HCT116 (cell line): ENCODE measurements at places on chromosomes 12 and 14.

DNA sequence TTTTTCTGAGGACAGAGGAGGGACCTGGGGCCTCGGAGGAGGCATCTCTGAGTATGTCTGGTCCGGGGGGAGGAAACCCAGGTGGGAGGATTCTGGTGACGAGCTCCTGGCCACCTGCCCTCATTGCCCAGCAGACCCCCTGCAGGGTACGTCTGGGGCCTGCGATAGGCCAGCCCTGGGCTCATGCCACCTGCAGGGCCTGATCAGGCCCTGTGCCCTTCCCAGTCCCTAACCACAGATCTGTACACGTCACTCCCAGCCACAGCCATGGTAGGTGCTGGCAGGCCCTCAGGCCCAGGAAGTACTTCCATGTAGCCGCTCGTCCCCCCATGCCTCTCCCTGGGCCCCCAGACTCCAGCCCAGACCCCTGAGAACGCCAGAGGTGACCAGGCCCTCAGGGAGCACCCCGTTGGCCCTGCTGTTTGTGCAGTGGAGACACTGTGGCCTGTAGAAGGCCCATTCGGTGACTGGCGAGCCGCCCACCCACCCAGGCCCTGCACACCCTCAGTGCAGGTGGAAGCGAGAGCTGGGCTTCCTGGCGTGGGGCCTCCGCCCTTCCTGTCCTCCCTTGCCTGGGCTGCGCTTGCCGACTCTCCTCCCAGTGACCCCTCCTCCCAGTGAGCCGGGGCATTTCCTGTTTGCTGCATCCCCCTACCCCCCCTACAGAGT lies 5.7 kb downstream of the INF2 start:
- no peak for DNase-seq

- no peak for DNase-seq
Observed at GRCh38 chr12:77435446-77436091, 370.2 kb upstream of the E2F7 start.

GRCh38 chr14:28515571-28515970 lies 251.0 kb upstream of the FOXG1 start:
- no peak for DNase-seq

DNA sequence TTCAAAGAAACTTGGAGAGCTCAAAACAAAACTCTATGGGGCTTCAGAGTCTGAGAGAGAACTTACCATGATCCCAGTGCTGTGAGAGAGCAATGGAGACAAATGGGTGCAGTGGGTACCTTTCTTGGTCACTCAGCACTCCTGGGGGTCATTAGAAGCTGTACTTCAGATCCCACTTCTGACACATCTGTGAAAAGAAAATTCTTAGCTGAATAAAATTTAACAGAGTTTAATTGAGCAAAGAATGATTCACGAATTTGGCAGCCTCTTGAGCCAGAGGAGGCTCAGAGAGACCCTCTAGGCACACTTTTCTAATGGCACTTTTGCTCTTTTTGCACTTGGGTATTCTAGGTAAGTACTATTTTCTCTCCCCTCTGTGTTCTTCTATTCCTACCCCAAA lies 96.8 kb upstream of the SYT10 start:
- no peak for DNase-seq

DNA sequence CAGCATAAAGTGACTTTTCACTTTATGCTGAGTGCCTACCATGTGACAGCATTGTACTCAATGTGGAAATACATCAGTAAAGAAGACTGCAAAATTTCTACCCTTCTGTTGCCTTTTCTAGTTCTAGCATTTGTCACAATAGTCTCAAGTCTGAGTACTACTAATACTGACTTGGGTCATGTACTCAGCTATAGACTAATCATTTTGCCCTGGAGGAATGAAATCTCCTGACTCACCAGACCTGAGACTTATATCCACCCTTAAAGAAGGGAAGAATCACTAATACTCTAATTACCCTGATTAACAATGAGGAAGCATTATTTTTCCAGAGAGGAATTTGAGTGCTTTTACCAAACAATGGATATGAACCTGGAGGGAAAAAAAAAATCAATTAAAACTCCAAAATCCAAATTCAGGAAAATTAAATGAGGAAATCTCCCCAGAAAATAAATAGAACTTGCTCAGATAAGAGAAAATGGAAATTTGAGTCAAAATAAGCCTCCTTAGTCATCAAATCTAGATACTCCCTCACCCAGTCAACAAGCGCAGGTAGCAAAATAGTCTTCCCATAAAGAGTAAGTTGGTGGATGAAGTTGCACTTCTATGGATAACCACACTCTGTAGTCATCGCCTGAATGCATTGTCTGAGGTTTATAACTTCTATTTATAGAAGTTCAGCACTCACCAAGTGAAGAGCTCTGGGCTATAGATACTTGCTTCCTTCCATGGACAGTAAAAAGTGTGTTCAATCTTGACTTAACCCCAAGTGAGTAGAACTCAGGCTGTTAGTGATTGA lies 386.6 kb downstream of the SYT1 start:
- DNase-seq = no peak

GRCh38 chr12:13539051-13539450 lies 342.5 kb downstream of the EMP1 start:
- DNase-seq = no peak

GRCh38 chr14:39740454-39740853 lies 308.2 kb upstream of the FBXO33 start:
- no peak for DNase-seq

DNA sequence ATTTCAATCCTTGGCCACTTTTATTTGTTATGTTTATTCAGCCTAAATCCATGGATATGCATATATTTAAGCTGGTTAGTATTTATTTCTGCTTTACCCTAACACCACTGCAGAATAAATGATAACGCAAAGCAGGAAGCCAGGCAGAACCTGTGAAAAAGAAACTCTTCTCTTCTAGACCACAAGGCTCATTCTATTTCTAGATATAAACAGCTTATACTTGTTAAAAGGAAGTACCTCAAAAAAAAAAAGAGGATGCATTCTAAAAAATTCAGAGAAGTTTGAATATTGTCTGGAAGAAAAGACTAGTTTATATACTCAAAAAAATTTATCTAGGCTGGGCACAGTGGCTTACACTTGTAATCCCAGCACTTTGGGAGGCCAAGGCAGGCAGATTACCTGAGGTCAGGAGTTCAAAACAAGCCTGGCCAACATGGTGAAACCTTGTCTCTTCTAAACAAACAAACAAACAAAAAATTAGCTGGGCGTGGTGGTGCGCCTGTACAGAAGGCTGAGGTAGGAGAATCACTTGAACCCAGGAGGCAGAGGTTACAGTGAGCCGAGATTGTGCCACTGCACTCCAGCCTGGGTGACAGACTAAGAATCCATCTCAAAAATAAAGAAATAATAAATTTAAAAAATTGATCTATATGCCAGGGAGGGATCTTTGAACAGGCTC lies 55.8 kb downstream of the GALNT4 start:
- no peak for DNase-seq

DNA sequence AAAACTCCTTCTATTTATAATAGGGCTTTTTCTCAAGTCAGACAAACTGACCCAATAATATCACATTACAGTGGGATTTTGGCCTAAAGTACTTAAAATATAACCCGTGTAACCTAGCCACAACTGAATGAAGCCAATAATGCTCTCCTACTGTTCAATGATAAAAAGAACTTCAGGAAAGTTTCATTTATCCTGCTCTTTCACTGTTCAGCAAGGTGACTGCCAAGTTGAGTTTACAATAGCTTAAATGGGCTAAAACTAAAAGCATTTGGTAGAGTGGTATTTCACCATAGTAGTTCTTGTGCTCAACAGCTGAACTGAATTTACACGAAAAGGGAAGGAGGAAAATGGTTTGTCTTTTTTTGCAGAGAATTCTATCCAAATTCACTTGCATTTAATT lies 49.8 kb downstream of the CNTN1 start:
- DNase-seq = no peak

- DNase-seq = no peak
Observed at GRCh38 chr14:69850086-69850735, 29.0 kb upstream of the SMOC1 start.

DNA sequence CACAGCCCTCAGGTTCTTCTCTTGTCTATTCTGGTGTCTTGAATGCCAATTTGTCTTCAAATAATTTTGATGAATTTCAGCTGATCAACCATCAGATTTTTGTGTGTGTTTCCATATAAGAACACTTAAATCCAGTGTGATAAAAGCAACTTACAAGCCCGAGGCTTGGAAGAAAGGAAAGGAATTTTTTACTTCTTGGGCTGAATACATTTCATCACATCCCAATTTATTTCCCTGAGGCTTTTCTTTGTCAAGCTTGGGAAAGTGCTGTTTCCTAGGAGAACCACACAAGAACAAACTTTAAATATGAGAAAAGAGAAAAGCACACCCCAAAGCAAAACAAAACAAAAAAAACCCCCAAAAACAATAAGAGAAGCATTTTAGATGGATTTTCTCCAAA lies 26.6 kb downstream of the GPRC5D start:
- DNase-seq = no peak

DNA sequence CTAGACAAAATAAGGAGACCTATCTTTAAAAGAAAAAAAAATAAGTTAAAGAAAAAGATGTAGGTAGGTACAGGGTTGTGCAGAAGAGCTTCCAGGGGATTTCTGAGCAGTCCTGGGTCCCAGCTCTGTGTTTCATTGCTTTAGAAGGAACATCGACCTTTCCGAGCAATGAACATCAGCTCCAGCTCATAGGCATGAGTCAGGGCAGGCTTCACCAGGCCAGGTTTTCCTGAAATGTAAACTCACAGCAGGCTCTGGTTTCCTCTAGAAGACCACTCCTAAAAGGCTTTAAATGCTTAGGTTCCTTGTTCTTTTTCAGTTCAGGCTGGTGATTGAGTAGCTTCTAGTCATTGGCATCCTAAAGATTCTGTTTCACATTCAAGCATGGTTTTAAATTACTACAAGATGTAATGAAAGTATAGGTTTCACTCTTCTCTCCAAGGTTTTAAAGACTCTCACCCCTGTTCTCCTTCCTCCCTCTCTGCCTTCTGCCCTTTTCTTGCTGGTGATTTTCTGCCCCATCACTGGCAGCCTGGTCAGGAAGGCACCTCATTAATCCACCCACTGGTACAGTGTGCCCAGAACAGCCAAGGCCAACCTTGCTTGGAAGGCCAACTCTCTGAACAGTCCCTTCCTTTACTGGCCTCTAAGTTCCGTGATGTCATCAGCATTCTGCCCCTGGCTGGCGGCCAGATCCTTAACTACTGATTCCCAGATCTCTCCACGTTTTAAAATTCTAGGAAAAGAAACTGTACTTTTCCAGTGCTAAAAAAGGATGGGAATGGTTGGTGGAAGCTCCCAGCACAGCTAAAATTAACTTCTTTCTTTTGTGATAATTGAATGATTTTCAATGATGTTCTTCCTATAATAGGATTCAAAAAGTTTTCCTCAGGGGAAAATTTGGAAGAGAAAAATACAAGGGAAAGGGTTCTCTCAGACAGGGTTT lies 109.4 kb upstream of the HIF1A start:
- DNase-seq = no peak

GRCh38 chr12:12010277-12011039 lies 60.3 kb upstream of the BCL2L14 start:
- DNase-seq = no peak

DNA sequence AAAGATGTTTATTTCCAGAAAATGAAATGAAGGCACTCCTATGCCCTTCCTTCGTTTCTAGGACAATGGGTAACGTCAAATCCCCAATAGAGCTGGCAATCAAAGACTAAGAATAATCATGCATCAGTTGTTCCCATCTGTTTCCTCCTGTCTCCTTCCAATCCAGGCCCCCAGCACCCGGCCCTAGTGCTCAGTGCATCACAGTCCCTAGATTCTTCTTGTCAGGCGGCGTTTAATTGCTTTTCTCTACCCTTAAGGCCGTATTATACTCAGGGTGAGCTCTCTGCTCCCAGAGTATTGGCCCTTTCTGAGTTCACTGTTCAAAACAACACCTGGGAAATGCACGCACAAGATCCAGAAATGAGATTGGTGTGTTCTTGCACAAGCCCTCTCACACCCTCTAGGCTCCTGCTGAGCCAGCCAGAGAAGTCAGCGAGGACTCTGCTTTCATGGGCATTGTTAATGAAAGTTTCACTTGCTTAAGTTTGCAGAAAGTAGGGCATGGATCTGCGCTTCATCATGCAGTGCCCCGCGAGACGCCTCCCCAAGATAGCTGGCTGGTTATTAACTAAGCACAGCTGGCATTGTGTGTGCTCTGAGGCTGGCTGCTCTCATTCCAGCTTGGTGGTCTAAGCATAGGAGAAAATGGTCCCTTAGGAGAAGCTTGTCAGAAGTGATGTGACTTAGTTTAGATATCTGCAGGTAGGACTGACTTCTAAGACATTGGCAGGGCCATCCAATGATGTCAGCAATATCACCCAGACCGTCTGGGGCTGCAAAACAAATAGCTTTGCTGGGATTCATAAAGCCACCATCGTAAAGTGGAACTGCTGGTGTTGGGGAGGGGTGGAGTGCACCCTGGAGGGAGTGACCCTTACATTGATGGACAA lies 28.7 kb downstream of the CRACR2A start:
- DNase-seq = no peak

DNA sequence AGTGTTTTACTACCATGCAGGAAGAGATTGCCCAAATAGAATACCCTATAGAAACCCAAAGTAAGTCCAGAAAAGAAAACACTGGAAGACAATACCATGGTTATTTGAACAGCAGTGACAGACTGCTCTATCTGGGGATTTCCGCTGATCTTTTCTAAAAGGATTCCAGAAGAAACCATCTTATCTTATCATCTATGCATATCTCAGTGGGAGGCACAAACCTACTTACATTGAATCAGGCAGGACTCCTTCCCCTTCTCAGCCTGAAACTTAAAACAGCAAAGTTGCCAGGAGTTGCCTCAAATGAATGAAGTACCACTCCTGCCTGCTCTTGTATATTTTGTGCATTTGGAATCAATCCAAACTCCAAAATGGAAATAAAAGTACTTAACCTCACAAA lies 56.7 kb upstream of the NR2C1 start:
- no peak for DNase-seq

GRCh38 chr12:131616043-131616700 lies 94.7 kb upstream of the SFSWAP start:
- DNase-seq = no peak

- no peak for DNase-seq
Observed at GRCh38 chr12:119620490-119620889, 26.9 kb downstream of the TMEM233 start.

GRCh38 chr14:96206461-96206860 lies 1.8 kb downstream of the BDKRB2 start:
- DNase-seq = no peak
